ENCODE measurements at places on chromosomes 2 and 18.

GRCh38 chr18:47120428-47120827, 29.9 kb downstream of the HDHD2 start:
- no peak for DNase-seq

DNA sequence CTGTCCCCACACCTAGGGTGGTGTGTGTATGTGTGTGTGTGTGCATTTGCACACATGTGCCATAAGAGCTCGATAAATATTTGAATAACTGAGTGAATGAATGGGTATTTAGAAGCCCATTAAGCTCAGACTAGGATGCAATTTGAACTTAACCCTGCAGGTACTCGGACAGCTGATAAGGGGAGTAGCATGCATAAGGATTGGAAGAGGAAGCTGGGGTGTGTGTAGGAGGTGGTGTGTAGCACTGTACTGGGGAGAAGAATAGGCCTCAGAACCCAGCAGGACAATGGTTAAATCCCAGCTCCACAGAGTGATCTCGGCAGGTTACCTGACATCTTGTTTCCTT, 1.8 kb upstream of the KCNF1 start:
- no peak for DNase-seq

GRCh38 chr18:62621546-62621945, 93.8 kb upstream of the PHLPP1 start:
- DNase-seq = no peak

GRCh38 chr2:10551496-10551895, 103.4 kb upstream of the ODC1 start:
- no peak for DNase-seq

- no peak for DNase-seq
Observed at GRCh38 chr2:69209482-69209881, 177.5 kb downstream of the GFPT1 start.

- DNase-seq = peak; percentile 73
Observed at GRCh38 chr2:37737507-37737906, 66.1 kb upstream of the CDC42EP3 start.

GRCh38 chr18:49970319-49970718, 157.0 kb upstream of the ACAA2 start:
- no peak for DNase-seq

- no peak for DNase-seq
Observed at GRCh38 chr2:234156326-234156725, 105.8 kb downstream of the SPP2 start.

DNA sequence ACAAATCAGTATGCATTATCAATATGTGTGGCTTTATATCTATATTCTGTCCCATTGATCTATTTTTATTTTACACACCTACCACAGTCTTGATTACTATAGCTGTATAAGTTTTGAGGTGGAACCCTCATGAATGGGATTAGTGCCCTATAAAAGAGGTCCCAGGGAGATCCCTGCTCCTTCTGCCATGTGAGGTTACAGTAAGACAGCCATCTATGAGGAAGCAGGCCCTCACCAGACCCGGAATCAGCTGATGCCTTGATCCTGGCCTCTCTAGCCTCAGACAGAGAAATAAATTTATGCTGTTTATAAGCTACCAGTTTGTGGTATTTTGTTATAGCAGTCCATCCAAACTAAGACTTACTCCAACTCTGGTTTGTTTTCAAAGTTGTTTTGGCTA, 54.9 kb downstream of the HNRNPLL start:
- DNase-seq = no peak

DNA sequence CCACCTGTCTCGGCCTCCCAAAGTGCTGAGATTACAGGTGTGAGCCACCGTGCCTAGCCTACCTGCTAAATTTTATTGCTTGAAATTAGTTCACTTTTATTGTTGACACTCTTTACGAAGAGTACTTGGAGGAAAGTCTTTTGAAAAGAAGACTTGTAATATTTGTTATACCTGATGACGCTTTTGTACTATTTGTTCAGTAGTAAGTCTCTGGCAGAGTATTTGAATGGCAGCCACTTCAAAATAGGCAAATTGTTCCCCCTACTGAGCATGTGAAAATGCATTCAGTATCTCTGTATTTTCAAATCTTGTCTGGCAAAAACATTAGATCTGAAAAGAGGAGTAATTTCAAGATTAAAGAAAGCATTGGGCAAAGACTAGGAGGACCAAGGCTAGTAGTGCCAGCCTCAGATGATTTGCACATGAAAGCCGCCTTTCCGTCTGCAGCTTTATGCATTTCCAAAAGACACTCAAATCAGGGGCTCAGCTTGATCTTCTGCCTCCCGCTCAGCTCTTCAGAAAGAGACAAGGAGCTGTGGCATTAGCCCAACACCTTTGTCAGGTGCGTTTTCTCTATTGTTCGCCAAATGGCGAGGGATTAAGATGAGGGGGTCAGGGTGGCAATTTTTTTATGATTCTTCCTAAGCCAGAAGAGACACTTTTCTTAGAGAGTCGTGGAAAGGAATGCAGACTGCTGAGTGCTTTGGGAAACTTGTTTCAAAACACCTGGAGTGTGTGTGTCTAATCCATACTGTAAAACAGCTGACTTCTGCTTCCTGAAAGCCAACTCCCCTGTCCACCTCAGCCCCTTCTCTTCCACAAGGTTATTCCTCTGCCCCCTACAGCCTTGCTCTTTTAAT, 18.8 kb upstream of the FOXI3 start:
- no peak for DNase-seq

Data from fibroblast of skin of right quadriceps (primary cell).